ENCODE measurements at places on chromosomes 4 and X.
A peak's percentile ranks its signal among the peaks of the same experiment; 100 is the strongest.

- DNase-seq, result no peak
Measured at GRCh38 chr4:81470456-81471297, 1.0 kb downstream of the RASGEF1B start.

GRCh38 chrX:65866146-65866545, 173.7 kb downstream of the VSIG4 start:
- peak; percentile 71 for DNase-seq

- DNase-seq, result no peak
Measured at GRCh38 chr4:168600796-168601583, 104.1 kb downstream of the PALLD start.

DNA sequence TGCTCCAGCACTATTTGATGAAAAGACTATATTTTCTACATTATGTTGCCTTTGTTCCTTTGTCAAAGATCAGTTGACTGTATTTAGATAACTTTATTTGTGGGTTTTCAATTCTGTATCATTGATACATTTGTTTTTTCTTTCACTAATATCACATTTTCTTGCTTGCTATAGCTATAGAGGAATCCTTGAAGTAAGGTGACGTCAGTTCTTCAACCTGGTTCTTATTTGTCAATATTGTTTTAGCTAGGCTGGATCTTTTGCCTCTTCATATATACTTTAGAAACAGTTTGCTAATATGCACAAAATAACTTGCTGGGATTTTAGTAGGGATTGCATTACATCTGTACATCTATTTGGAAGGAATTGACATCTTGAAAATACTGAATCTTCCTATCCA, 21.0 kb downstream of the TECRL start:
- DNase-seq, result no peak

DNA sequence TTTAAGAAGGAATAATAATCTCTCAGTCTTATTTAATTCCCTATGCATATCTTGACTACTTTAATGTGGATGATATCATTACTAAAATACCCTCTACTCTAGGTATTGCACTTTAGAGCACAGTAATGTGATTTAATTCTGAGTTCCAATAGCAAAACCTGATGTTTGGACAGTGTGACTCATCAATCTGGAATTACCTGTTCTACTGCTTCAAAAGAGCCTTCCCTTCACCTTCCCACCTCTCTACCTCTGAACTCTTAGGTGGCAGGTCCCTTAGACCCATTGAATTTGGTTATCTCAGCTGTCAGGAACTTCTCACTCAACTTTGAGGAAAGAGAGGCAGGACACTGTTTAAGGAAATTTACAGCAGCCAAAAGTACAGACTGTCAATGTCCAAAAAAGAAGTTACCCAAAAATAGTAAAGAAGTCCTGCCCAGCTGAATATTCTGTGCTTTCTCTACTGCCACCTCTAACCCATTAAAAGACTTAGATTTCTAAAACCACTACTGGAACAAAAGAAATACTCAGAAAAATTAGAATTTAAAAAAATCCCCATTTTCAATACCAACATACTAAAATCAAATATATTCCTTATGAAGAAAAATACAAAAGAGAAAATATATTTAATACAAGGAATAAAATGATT, 123.1 kb upstream of the GPM6A start:
- no peak for DNase-seq

GRCh38 chrX:12548341-12548740, 242.9 kb upstream of the PRPS2 start:
- no peak for DNase-seq

DNA sequence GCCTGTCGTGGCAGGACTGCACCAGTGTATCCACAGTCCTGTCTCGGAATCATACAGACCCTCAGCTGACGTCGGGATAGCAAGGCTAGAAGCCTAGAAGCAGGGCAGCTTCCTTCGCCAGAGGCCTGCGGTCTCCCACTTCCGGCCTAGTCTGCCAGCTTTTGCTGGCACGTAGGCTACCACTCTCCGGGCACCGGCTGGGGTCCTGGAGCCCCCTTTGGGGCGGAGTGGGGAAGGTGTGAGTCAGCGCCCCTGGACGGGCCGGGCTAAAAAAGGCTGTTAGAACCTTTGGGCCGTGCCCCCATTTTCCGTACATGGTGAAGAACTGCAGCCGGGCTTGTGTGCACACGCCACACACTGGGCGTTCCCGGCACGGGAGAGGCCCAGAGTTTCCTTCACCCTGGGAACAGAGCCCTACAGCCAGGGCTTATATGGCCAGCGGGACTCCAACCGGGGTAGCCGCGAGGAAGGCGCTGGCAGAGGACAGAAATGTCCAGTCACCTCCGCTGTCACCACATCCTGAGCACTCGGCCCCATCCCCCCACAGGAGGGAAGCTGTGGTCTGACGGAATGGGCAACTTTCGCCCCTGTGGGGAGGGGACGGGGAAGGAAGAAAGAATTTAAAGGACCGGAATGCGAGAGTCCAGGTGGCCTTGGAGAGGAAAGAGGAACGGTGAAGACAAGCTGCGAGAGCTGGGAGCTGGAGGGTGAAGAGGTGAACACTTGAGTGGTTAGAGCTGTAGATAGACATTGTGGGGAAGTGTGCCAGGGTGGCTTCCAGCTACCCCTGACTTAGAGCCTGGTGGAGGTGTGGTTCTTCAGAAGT, 4.6 kb downstream of the MAGIX start:
- peak; percentile 63 for DNase-seq

GRCh38 chr4:136750897-136751296, 781.4 kb downstream of the PCDH18 start:
- no peak for DNase-seq

DNA sequence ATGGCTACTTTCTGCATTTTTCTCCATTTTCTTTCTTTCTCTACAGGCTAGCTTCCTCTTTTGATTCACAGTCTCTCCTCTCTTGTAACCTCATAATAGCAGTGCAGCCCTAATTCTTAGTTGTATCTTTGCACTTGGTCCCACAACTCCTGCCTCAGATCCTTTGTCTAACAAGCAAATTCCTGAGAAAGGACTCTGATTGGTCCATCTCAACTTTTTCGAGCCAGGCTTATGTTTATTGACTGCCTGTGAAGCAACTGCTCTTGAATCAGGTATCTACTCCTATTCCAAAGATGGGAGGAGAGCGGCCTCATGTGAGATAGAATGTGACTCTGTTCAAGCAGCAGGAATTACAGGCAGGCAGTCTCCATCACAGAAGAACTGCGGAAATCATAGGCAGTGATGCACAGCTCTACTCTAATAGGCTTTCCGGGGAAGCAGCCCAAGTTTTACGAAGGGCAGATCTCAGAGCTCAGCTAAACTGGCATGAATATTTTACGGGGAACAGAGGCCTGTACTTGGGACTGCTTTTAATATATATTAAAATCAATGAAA, 123.5 kb downstream of the GABRB1 start:
- no peak for DNase-seq

DNA sequence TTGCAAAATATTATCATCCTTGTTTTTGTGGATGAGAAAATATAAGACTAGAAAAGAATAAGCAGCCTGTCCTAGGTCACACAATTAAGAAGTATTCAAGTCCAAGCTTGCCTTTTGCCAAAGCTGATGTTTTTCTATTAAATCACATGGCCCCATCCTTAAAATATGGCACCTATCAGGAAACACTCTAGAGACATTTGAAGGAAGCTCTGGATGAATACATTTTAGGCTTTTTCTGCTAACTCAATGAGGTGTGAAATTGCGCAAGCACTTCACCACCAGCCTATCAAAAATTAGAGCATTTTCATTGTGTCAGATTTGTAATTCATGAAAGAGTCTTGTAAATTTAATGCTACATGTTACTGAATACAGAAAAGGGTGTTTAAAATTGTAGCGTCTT, 251.1 kb upstream of the MAD2L1 start:
- DNase-seq, result no peak

GRCh38 chr4:186096681-186097165, 7.8 kb upstream of the FAM149A start:
- no peak for DNase-seq

- no peak for DNase-seq
Measured at GRCh38 chrX:16786791-16787735, 797 bp downstream of the TXLNG start.

DNA sequence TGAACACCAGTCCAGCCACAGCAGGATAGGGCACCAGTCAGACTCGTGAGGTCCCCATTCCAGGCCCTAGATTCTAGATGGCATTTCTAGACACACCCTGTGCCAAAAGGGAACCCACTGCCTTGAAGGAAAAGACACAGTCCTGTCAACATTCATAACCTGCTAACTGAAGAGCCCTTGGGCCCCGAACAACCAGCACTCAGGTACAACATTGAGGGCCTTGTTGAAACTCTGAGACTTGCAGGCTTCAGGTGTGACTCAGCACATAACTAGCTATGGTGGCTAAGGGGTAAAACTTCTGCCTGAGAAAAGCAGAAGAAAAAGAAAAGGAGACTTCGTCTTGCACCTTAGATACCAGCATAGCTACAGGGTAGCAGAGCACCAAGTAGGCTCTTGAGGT, 252.9 kb upstream of the GRID2 start:
- no peak for DNase-seq

DNA sequence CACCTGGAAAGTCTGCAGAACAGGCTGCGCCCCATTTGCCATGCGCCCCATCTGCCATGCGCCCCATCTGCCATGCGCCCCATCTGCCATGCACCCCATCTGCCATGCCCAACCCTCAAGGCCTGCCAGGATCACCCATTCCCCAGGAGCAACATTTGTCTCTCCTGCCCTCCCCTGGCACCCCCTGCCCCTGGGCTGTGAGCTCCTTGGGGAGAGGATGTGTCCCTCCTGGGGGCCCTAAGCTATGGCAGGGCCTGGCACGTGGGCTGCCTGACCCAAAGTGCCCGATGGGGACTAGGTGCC, 82.6 kb downstream of the FAM53A start:
- DNase-seq, result no peak

DNA sequence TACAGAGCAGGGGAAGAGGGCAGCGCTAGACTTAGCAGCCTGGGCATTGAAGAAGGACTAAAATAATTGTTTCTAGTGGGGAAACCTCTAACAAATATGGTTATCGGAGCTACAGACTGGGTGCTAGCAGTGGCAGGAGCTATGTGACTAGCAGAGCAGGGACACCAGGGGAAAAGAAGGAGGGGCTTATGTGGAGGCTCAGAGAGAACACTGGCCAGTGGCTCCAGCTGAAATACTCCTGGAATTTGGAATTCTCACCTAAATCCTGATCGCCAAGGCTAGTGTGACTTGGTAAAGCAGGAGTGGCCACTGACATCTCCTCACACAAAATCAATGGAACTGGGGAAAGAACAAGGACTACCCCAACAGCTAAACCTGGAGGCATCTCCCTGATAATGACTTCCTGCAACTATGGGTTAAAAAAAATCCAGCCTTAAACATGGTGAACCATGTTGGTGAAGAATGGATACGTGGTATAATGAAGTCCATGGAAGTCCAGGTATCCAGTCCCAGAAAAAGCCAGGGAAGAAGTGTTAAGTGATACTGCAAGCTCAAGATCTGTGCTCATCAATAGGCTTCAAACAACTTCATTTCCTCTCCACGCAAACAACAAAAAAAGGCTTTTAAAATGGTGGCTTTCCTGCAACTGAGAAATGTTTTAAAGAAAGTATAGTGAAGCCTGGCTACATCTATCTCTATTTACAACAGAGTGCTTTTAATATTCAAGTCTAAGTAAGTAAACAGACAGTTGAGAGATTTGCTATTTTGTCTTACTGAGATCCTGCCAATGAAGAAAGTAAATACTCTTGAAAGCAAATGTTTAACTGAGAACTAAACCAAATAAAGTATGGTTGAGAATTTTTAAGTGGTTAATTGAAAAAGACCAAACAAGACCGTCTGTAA, 1.8 kb downstream of the TAPT1 start:
- DNase-seq, result no peak

All from Jurkat, Clone E6-1 (cell line).